Hypothalamus (tissue), 51 donors: ENCODE measurements at places on chromosomes 6 and 20.

DNA sequence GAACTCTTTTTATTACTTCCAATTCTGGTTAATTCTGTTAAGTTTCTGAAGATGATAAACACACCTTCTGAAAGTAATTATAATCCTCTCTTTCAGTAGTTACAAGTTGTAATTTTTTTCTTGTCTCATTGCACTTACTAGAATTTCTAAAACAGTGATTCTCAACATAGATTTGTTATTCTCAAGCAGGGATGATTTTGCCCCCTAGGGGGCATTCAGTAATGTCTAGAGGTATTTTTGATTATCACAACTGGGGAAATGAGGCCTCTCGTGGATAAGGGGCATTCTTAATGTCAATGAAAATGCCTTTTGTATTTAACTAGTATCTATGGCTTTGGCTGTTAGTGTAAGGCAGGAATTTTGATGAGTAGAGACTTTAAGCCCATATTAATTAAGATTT, 39.4 kb upstream of the MAFB start:
- DNase-seq: no peak

- DNase-seq: no peak
These were observed 14.1 kb upstream of the CHMP4B start for GRCh38 chr20:33796907-33797544.

GRCh38 chr6:53464483-53464882, 80.4 kb downstream of the GCLC start:
- DNase-seq: no peak

GRCh38 chr6:67971812-67972211, 663.3 kb upstream of the ADGRB3 start:
- no peak for DNase-seq

- DNase-seq: no peak
These were observed 84.8 kb downstream of the ELOVL5 start for GRCh38 chr6:53263917-53264316.

DNA sequence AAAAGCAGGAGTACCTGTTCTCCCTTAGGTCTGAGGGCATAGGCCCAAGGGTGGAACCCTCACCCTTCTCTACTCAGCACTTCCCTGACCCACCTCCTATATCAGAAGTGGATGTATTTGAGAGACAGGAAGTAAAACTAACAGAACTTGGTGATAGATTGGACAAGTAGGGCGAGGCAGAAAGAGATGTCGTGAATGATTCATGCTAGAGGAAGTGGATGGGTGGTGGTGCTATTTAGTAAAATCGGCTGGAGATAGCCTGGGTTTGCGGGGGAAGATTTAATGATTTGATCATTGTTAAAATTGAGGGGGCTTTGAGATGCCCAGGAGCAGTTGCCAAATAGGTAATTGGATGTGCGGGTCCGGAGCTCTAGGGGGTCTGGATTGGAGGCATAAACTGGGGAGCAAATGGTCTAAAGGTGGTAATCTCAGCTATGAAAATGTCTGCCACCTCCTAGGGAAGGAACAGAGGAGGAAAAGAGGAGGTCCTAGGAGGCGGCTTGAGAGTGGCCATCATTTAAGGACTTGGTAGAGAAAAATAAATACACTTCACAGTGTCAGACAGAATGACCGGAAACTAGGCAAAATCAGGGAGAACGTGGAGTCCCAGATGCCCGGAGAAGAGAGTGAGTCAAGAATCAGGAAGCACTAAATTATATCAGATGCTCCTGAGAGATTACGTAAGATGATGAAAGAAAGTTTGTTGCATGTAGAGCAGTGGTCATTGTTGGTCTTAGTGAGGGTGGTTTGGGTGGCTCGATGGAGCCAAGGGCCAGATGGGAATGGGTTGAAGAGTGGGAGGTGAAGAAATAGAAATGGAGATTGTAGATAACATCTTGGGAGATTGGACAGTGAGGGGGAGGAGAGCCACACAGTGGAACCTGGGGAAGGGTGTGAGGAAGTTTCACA, 142.0 kb downstream of the CEP57L1 start:
- DNase-seq: no peak

DNA sequence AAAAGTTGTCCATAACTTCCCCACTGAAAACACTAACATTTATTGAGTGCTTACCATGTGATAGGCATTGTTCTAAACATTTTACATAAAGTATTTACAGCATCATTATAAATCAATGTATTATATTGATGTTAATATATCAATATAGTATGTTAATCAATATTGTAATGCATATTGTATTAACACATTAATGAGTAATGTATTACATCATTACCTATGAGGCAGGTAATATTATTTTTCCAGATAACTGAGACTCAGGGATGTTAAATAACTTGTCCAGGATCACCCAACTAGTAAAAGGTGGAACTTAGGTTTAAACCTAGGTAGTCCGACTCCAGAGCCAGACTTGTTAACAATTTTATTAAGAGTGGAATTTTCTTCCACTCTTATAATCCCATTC, 12.2 kb upstream of the TREM2 start:
- DNase-seq: no peak

- no peak for DNase-seq
These were observed 5.1 kb downstream of the BTN2A2 start for GRCh38 chr6:26388014-26388413.

- no peak for DNase-seq
These were observed 21.0 kb downstream of the JAG1 start for GRCh38 chr20:10652660-10653261.

- no peak for DNase-seq
These were observed 165.7 kb upstream of the RREB1 start for GRCh38 chr6:6942091-6942490.

GRCh38 chr6:9266741-9267140, 831.4 kb upstream of the SLC35B3 start:
- DNase-seq: no peak
